Myocyte (in vitro differentiated cells): ENCODE measurements at places on chromosomes 4 and X. TPM values are rescaled to one million over a fixed set of nuclear protein-coding genes. Genes with fewer than 3 reads are reported as not detected.

Gene COL4A6
- total RNA-seq, result 0.27 and 0.47 TPM in 2 replicates

Gene PCDH10
- 1.1 and 1.2 TPM in 2 replicates for total RNA-seq

Gene GAGE12E
- not detected in 2 replicates for total RNA-seq

Gene CNGA2
- not detected in 2 replicates for total RNA-seq

Gene DUX4
- not detected in 2 replicates for total RNA-seq

Gene VSIG4
- not detected in 2 replicates for total RNA-seq

Gene MAGED4
- 1.8 and 18.1 TPM in 2 replicates for total RNA-seq

Gene RPS6KA6
- 3.6 and 7.7 TPM in 2 replicates for total RNA-seq

Gene OPHN1
- 4.6 and 8.1 TPM in 2 replicates for total RNA-seq

Gene RIPPLY1
- not detected in 2 replicates for total RNA-seq

Gene ADH6
- total RNA-seq, result not detected in 2 replicates

Gene MMAA
- 4.7 and 9.5 TPM in 2 replicates for total RNA-seq

Gene CYSLTR1
- total RNA-seq, result 1.1 and 9.5 TPM in 2 replicates

Gene OCIAD2
- total RNA-seq, result 10.1 and 12.5 TPM in 2 replicates

Gene RELL1
- 66.9 and 97.1 TPM in 2 replicates for total RNA-seq

Gene SPACA5
- total RNA-seq, result not detected in 2 replicates

Gene TEX11
- not detected in 2 replicates for total RNA-seq

Gene UGT2A1
- not detected in 2 replicates for total RNA-seq

Gene KDR
- 0.36 and 0.51 TPM in 2 replicates for total RNA-seq

Gene RNF150
- 1.5 and 4.4 TPM in 2 replicates for total RNA-seq

Gene TMSB15C
- 3.2 and 3.4 TPM in 2 replicates for total RNA-seq

Gene SMIM43
- 0.36 and 0.99 TPM in 2 replicates for total RNA-seq

Gene KLHL4
- total RNA-seq, result 13.0 and 22.0 TPM in 2 replicates

Gene MTMR8
- not detected in 2 replicates for total RNA-seq

Gene NR3C2
- total RNA-seq, result 5.9 and 13.4 TPM in 2 replicates

Gene NRK
- total RNA-seq, result not detected in 2 replicates

Gene SMARCA1
- total RNA-seq, result 55.8 and 58.7 TPM in 2 replicates

Gene HDX
- total RNA-seq, result 4.3 and 5.8 TPM in 2 replicates

Gene C4orf54
- 2.7 and 8.5 TPM in 2 replicates for total RNA-seq

Gene MAGEA8
- not detected in 2 replicates for total RNA-seq

Gene MAGEA2
- not detected in 2 replicates for total RNA-seq

Gene TMEM165
- total RNA-seq, result 124 and 134 TPM in 2 replicates

Gene LUZP4
- total RNA-seq, result not detected in 2 replicates

Gene RS1
- not detected in 2 replicates for total RNA-seq

Gene LEF1
- total RNA-seq, result 3.0 and 7.3 TPM in 2 replicates

Gene ZFP92
- total RNA-seq, result 0.05 TPM in 1 of 2 replicates, not detected in the other

Gene BMPR1B
- total RNA-seq, result 9.8 TPM in 2 replicates

Gene AMOT
- total RNA-seq, result 0.57 and 3.1 TPM in 2 replicates

Gene SPANXD
- not detected in 2 replicates for total RNA-seq

Gene DUSP21
- not detected in 2 replicates for total RNA-seq

Gene TSPAN5
- 14.1 and 19.7 TPM in 2 replicates for total RNA-seq

Gene RAP1GDS1
- 74.3 and 80.9 TPM in 2 replicates for total RNA-seq

Gene VEGFD
- 0.32 TPM in 1 of 2 replicates, not detected in the other for total RNA-seq

Gene PNCK
- 1.1 and 2.1 TPM in 2 replicates for total RNA-seq

Gene CFAP299
- 0.62 and 1.9 TPM in 2 replicates for total RNA-seq

Gene IBSP
- not detected in 2 replicates for total RNA-seq

Gene TCP11X2
- not detected in 2 replicates for total RNA-seq

Gene RXFP1
- total RNA-seq, result 0.11 TPM in 1 of 2 replicates, not detected in the other

Gene EFHC2
- total RNA-seq, result 0.21 and 0.47 TPM in 2 replicates

Gene PARM1
- total RNA-seq, result 1.3 and 2.3 TPM in 2 replicates

Gene AKAP14
- not detected in 2 replicates for total RNA-seq
